ENCODE measurements at places on chromosomes 2 and 18.

DNA sequence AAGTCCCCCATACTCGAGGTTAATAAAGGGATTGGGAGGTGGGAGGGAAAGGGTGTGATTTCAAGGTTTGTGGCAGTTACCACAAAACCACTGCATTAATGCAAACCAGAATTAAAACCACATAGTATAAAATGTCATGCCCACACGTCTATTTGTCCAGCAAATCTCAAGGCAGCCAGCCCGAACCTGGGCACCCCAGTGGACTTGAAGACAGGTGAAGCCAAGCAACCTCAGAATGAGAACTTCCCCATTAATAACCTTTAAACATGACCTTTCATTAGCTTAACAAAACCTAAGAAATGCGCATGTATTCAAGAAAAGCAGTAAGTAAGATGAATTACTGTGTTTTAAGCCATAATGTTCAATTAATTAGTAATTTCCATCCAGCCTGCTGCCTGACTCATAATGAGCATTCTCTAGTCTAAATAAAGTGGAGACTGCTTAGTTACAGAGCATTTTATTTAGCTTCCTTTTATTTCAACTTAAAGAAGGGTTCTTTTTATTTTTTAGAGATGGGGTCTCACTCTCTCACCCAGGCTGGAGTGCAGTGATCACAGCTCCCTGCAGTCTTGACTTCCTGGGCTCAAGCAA lies 229.6 kb downstream of the FAM210A start:
- no peak for DNase-seq

- DNase-seq: no peak
Observed at GRCh38 chr18:22933966-22934423, 867 bp downstream of the RBBP8 start.

DNA sequence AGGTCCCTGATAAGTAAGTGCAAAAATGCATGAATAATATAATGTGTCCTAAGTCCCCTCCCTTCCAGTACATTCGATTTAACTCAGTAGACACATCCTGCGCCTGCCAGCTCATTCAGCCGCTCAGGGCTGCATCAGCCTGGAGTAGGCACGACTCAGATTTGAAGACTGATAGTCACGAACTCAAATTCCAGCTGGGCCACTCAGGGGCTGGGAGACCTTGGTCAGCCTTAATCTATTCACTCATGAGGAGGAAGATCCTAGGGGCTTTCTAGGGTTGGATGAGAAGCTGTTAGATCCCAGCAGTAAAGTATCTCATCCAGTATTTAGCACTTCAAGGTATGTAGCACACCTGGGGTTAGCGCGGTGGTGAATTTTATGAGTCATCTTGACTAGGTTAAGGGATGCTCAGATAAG lies 98.9 kb upstream of the ODC1 start:
- DNase-seq: no peak

- no peak for DNase-seq
Observed at GRCh38 chr2:128590309-128591021, 271.8 kb upstream of the HS6ST1 start.

DNA sequence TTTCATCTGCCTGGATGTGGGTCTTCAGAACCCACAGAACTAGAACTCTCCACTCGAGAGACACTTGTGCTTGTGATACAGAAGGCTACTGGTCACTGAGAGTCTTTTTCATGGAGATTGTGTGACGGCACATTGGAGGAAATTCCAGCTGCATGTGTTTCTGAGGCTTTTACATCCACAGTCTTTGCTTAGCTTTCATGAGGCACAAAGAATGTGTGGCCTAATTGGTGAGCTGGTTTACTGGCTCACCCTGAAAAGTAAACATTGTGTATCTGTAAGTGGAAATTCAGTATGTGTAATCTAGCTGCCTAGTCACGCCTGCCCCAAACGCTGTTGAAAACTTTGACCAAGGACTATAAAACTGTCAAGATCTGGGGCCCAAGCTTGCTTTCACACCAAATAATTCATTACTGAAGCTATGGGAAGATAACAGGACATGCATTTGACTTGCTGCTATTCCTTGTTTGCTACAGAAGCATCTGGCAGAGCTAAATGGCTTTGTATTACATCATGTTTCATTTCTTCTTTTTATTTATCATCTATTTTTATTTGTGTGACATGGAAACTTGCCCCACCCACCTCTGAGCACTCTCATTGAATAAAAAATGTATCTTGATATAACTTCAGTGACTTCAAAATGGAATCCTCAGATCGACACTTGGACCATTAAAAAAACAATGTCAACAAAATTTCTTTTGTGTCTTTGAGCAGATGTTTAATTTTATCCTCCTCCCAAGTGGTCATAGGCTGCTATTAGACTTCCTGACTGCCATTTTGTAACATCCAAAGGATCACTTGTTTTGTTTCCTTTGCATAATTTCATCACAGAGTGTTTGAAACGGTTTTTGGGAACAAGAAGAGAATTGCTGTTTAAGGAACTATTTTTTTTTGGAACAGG lies 80.2 kb downstream of the EFEMP1 start:
- DNase-seq: no peak

DNA sequence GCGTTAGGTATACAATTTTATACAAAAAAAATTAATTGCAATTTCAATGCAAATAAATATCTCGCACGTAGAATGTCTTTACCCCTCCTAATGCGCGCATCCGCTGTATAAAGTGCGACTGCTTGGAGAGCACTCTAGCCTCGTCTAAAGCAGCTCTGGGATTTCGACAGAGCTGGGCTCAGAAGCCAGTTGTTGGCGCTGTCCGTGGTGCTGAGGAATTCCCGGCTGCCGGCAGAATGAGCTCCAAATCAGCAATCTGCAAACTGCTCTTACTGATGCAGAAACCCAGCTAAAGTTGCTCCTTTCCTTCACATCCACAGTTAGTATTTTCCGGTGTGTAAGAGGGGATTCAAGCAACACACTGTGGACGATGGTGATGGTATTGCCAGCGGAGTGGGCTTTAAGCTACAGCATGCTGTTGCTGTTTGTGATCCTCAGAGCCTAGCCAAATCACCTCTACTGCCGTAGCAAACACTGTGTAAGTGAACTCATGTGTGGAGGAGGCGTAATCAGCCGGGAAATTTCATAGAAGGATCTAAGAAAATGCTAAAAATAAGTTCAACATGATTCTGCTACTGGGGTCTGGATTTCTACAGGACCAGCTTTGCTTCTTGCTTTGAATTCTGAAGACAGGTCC lies at the start of gene VWC2L:
VWC2L (plus strand) TSS at position 137 of the 637 bp plus-strand sequence. CDS start 3,140 bp downstream, outside the sequence.
- no peak for DNase-seq
